ENCODE measurements at places on chromosomes 1 and 21.

GRCh38 chr1:84724128-84724860 lies 34.0 kb upstream of the SSX2IP start:
- peak; percentile 16 for DNase-seq

GRCh38 chr1:113205980-113206766 lies 133.2 kb downstream of the LRIG2 start:
- DNase-seq = no peak

DNA sequence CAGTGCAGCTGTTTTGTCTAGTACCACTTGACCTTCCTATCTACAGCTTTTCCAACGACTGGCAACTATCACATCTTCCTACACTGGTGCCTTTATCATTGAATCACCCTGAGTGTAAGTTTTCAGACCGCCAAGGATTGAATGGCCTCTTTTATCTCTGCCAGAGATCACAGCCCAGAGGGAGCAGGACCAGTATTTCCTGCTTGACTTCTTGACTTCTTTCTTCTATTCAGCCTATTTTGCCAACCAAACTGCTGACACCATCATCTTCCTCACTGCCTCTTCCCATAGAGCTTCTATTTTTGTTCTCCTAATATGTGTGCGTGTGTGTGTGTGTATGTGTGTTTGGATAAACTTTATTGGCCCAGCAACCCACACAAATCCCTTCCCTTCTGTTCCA lies 53.8 kb downstream of the SERBP1 start:
- DNase-seq = no peak

GRCh38 chr21:33608559-33608958 lies 20.1 kb upstream of the DONSON start:
- DNase-seq = no peak

GRCh38 chr1:240217403-240217802 lies 125.7 kb downstream of the FMN2 start:
- DNase-seq = no peak

DNA sequence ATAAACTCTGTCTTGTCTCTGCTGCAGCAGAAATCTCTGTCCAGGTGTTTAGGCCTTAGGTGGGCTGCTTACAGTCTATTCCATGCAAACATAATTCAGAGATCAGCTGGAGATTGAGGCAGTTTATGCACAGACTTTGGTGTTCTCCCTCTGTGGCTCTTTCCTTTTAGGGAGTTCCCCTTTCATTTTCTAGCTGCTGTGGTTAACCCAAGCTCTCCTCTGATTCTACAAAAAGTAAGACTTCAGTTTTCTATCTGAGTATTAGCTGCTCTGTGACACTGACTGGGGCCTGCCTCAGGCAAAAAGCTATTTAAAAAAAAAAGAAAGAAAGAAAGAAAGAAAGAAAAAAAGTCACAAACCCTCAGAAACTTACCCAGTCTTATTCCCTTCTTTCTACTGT lies 211.1 kb downstream of the CAMTA1 start:
- DNase-seq = peak; percentile 35

DNA sequence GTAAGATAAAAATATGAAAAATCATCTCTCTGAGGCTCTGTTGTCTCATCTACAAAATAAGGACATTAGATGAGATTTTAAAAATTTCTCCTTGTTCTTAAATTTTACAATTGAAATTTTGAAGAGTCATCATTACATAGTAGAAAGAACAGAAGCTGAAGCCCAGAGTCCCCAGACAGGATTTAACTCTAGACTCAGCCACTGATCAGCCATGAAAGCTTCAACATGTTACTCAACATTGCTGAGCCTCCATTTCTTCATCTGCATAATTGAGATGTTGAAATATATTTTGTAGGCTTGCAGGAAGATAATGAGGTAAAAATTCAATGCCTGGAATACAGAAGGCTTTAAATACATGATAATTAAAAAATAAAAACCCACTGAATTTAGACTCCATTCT lies 633.3 kb downstream of the LMO4 start:
- no peak for DNase-seq

DNA sequence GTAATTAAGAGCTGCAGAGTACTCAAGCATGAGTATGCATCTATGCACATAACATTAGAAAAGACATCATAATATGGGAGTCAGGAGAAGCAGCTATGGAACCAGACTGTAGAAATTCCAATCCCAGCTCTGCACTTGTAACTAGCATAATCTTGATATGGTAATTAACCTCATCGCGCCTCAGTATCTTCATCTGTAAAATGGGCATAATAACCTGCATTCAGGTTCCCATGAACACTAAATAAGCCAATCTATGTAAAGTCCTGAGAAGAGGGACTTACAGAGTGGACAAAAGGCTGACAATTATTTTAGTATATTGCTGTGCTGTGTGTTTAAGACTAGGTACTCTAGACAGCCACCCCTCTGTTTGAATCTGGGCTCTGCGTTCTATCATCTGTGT lies 318.9 kb upstream of the USP25 start:
- DNase-seq = no peak

DNA sequence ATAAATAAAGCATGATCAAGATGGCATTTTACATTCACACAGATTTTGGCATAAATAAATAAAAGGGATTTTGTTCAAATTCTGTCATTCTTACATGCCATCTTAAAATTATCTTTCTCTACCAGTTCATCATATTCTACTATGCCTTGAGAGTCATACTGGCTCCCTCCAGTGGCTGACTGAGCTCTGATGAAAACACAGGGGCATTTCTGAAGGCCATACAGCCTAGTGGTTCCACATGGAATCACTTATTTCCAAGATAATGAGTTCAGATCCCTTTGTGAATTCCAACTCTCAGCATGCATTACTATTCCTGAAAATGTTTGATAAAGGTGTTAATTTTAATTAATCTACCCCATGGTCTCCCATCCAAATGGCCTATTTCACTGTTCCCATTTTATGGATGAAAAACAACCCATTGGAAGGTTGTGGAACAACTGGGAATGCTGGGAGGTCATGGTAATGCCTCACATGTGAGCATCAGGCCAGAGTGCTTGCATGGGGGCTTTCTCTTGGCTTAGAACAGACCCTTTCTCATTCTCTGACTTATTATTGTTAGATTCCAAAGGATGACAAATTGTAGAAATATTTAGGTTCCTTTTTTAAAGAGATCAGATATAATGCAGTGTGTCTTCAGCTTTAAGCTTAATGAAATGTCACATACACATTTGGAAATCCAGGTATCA lies 622.4 kb upstream of the PKN2 start:
- no peak for DNase-seq

GRCh38 chr1:200452850-200453552 lies 43.2 kb upstream of the ZNF281 start:
- DNase-seq = no peak
